ENCODE measurements at places on chromosomes 6 and 20.

DNA sequence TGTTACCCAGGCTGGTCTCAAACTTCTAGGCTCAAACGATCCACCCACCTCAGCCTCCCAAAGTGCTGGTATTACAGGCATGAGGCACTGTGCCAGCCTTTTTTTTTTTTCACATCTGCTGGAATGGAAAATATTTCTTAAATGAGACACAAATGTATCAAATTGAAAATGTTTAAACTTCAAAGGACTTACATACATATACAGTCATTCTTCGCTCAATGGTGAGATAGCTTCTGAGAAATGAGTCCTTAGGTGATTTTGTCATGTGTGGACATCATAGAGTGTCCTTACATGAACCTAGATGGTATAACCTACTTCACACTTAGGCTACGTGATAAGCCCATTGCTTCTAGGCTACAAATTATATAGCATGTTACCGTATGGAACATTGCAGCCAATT, 43.1 kb downstream of the MICA start:
- no peak for DNase-seq

- DNase-seq, result no peak
These were observed 141.8 kb upstream of the TENT5A start for GRCh38 chr6:81894306-81894705.

DNA sequence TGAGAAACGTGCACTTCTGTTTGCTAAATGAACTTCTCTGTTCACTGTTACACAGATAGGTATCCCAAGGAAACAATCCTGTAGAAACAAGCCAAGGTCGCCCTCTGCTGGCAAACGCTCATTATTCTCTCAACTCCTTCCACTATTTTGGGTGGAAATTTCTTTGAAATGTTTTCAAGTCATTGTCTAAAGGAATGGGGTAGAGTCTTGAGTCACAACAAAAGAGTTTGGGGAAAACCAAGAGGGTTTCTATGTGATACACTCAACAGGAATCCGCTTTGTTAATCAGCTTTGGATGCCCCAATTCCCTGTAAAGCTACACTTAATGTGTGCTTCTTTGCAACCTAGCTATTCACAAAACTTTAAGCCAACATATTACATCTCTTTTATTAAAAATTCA, 4.6 kb upstream of the RAE1 start:
- no peak for DNase-seq

- no peak for DNase-seq
These were observed 195.2 kb upstream of the SLC24A3 start for GRCh38 chr20:19017104-19017690.

DNA sequence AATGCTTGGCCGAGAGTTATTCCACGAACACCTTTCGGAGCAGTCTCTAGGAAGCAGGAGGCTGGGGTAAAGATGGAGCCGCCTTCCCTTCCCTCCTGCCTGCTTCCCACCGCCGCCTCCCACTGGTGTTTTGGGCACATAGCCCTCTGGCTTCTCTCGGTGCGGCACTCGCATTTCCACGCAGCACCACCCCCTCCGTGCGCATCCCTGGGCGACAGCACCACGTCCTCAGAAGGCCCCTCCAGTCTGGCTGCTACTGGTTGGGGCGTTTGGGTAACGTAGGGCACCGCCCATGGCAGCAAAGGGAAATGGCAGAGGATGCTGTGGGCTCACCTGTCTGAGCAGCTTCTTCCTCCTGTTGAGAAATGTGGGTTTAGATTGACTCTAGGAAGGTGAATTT, 2.4 kb downstream of the COL20A1 start:
- DNase-seq, result no peak

DNA sequence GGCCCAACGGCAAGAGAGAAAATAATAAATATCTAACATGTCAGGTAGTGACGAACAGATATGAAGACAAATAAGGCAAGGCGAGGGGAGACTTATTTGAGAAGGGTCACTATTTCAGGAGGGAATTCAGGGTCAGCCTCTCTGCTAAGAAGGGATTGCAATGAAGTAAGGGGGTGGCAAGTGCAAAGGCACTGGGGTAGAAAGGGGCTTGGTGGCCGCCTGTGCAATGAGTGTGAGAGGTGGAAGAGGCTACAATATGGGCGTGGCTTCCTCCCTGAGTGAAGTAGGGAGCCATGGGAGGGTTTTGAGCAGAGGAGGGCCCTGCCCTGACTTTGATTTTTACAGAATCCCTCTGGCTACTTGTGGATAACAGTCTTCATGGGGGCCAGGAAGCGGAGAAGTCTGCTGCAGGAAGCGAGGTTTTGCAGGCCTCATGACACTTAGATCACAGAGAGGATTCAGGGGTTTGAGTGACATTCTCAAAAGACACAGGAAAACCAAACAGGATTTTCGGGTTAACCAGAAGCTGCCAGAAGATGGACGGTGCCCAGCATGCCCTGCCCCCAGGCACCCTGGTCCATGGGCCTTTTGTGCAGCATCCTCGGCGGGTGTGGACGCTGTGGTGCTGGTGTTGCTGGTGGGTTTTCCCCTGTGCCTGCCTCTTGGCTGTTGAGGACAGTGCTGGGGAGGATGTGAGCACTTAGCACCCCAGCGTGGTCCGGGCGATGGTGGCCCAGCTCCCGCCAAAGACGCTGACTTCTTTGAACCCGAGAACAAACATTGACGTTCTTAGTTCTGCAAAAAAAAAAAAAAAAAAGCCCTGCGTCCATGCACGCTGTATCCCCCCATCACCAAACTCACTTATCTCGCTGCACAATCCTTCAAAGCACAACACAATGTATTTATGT, 124.2 kb upstream of the PTPN1 start:
- DNase-seq, result no peak
